ENCODE measurements at places on chromosomes 11 and 22.

GRCh38 chr11:69888483-69889181 is 69.4 kb upstream of the FGF3 start:
- peak; percentile 33 for DNase-seq

GRCh38 chr22:28904211-28904896 is 21.0 kb downstream of the ZNRF3 start:
- DNase-seq, result no peak

GRCh38 chr11:62514151-62514550 is 32.5 kb downstream of the AHNAK start:
- DNase-seq, result no peak

- DNase-seq, result no peak
Measured at GRCh38 chr11:100735949-100736675, 49.0 kb downstream of the ARHGAP42 start.

GRCh38 chr11:32231909-32232493 is 141.1 kb downstream of the RCN1 start:
- DNase-seq, result no peak

Data from pons (tissue), 1 donor.